Muscle of back (tissue), 13 donors: ENCODE measurements at places on chromosomes 7 and 10. TPM values are rescaled to one million over a fixed set of nuclear protein-coding genes. Genes with fewer than 3 reads are reported as not detected.

- DNase-seq, result no peak
Measured at GRCh38 chr7:9091282-9091681, 657.9 kb downstream of the NXPH1 start.

- no peak for DNase-seq
Measured at GRCh38 chr7:49995681-49996080, 97.4 kb downstream of the ZPBP start.

- no peak for DNase-seq
Measured at GRCh38 chr10:63423494-63423893, 42.3 kb downstream of the JMJD1C start.

DNA sequence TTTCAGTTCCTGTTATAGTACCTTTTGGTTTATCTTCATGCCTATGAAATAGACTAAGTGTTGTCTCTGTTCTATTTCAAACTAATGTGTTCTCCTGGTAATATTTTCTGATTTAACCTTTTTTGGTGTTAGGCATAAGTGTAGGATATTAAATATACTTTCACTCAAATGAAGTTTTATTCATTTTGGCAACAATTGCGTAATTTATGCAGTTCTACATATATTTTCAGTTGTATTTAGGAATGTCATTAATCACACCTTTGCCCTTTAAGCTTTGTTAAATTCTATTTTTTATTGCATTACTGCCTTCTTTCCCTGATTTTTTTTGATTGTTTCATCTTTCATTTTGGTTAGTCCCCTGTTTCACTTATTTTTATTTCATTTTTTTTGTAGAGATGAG is 47.3 kb downstream of the RSBN1L start:
- no peak for DNase-seq

DNA sequence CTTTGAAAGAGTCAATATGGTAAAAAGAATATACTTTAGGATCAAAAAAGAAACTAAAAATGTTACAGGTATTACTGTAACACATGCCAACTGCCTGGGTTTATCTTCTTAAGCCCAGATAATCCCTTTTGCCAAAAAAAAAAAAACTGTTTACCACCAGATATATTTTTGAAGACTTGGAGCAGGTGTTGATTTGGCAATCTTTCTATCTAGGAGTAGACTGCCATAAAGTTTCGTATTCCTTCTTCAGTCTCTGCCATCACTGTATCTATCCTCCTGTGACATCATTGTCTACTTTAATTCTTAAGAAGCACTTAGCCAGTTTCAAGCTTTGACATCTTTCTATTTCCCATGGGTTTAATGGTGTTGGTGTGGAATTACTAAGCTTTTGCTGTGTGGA is 161.0 kb downstream of the ST7 start:
- DNase-seq, result peak; percentile 46

Gene PLA2G12B
- not detected for polyA plus RNA-seq

Gene ADGRA1
- polyA plus RNA-seq, result 2.2 TPM

Gene SLC29A3
- polyA plus RNA-seq, result 5.9 TPM

Gene ATRNL1
- polyA plus RNA-seq, result 0.85 TPM

Gene EEF1AKMT2
- polyA plus RNA-seq, result 25.3 TPM

Gene GNGT1
- polyA plus RNA-seq, result not detected
